K562 (cell line): ENCODE measurements at places on chromosomes 11 and 22.

DNA sequence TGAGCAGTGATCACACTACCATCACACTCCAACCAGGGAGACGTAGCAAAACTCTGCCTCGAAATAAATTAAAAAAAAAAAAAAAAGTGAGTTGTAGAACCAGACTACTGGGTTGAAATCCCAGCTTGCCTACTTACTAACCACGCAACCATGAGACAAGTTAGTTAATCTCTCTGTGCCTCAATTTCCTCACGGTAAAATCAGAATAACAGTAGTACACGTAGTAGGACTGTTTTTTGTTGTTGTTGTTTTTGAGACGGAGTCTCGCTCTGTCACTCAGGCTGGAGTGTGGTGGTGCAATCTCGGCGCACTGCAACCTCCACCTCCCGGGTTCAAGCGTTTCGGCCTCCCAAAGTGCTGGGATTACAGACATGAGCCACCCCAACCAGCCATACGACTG, 14.2 kb downstream of the RAB6A start:
- DNase-seq = no peak

DNA sequence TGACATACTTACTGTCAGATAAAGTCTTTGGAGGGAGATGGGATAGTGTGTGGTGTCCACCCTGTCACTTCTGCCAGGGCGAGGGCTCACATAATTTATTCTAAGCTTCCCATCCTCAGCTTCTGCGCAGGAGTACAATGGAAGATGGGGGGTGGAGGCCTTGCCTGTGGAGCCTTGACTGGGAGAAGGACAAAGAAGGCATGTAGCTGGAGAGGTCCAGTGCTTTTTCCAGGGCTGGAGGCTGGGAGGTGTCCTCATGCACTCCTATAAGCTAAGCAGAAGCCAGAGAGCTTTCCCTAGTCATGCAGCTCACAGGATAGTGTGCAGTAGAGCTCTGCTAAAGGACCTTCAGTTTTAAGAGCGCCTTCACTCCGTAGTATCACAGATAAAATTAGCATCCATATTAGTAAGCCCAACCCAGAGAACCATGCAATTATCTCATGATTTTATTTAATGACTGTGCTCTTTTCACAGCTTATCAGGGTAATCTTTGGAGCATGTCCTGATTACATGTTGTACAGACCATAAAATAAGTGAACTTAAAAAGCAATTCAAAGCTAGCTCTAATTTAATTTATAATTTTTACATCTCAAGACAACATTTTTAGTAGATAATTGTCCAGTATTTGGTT, 148.3 kb downstream of the TEAD1 start:
- DNase-seq = no peak

GRCh38 chr22:45296628-45297297, 12.0 kb downstream of the UPK3A start:
- DNase-seq = no peak

DNA sequence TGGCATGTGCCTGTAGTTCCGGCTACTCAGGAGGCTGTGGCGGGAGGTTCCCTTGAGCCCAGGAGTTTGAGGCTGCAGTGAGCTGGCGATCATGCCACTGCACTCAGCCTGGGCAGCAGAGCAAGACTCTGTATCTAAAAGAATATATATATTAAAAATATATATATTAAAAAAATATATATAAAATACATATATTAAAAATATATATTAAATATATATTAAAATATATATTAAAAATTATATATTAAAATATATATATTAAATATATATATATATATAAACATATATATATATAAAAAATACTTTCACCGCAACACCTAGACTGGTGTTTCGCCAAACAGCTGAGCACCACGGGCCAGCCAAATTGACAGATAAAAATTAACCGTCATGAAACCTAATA, 8.8 kb downstream of the TTC38 start:
- DNase-seq = no peak

- DNase-seq = no peak
These were observed 363.9 kb downstream of the TMEM135 start for GRCh38 chr11:87401653-87402052.

GRCh38 chr11:39113606-39114005, 2345.8 kb downstream of the LRRC4C start:
- no peak for DNase-seq

DNA sequence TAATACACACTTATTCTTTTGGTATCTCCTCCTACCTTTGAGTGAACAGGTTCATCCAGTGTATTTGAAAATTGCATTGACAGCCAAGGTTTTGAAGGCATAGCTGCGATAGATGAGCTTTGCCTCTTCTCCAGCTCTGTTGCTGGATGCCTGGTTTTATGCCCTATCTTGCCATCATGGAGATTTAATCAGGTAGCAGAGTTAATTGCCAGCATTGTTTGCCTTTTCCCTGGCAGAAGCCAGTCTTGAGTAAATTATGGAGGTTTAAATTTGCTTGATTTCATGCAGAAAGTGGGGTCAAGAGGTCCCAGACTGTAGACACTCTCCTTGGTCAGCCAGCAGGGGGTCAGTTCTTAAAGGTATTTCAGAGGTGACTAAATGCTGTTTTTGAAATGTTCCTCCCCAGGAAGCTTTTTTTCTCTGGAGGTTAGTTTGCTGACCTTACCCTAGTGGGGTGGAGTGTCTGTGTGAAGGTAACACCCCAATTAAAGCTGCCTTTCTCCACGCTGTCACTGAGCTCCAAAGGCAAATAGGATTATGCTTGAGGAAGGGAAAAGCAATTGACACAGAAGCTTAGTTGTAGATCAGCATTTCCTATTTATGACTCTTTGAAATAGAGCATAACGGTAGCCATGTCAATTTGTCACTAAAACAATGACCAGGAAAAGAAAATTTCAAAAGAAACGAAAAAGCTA, 96.0 kb downstream of the EXT2 start:
- DNase-seq = no peak
